ENCODE measurements at places on chromosomes 3 and 15.

DNA sequence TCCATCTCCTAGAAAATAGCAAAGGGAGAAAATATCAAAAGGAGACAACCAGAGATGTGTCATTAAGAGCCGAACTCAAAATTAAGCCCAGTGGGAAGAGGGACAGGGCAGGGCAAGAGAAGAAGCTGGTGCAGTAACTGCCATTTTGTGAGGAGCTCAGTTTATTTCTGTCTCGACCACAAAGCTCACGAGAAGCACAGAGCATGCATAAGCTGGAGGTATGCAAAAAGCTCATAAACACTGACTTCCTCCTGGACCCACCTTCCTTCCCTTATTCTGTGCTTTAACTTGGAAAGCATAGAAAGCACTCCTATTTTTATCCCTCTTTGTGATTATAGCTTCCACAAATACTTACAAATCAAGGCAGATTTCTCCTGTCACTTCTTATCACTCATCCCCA, 81.3 kb downstream of the DGKG start:
- no peak overlapping the region for H3K27ac ChIP-seq
- H3K27me3 ChIP-seq = peaks cover 50% of the 10 kb centered on the region
- no peak overlapping the region for H3K4me3 ChIP-seq
- H3K4me1 ChIP-seq = no peaks in the 10 kb centered on the region

DNA sequence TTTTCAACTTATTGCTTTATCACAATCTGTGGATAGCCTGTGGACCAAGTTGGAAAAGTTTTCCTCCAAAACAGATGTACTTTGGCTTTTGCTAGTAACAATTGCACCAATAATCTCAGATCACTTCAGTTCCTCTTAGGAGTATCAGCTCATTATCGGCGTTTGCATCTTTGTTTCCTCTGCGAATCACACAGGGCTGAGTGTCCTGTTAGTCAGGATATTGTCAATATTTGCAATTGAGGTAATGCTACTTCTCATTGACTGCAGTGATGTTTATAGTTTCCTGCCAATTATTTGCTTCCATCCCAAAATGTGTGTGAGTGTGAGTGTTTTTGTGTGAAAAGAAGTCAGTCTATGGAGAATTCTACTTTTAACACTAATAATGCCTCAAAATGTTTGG, 545.0 kb downstream of the SI start:
- no peaks in the 10 kb centered on the region for H3K27me3 ChIP-seq
- no peaks in the 10 kb centered on the region for H3K4me1 ChIP-seq
- peaks cover 2% of the 10 kb centered on the region for H3K36me3 ChIP-seq
- H3K4me3 ChIP-seq = no peak overlapping the region

DNA sequence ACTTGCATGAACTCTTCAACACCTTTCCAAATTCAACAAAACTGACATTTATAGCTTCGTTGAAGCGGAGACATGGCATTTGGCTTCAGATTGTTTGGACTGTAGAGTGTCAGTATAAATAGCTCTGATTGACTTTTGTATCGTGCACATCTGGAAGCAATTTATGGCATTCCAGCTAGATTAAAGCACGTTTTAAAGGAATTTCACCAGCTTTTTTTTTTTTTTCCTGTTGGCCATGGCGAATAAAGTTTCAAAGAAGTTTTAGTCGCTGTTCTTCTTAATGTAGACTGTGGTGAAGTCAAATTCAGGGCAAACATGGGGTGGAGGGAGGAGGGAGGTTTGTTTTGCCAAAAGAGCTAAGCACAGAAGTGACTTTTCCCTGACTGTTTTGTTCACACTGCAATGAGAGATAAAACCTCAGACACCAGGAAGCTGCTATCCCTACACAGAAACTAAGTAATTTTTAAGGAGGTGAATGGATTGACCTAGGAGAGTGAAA, 391.0 kb upstream of the RARB start:
- no peak overlapping the region for H3K4me3 ChIP-seq
- H3K36me3 ChIP-seq = no peaks in the 10 kb centered on the region
- DNase-seq = no peak
- no peak overlapping the region for H3K27ac ChIP-seq
- no peaks in the 10 kb centered on the region for H3K27me3 ChIP-seq
- no peaks in the 10 kb centered on the region for H3K4me1 ChIP-seq

DNA sequence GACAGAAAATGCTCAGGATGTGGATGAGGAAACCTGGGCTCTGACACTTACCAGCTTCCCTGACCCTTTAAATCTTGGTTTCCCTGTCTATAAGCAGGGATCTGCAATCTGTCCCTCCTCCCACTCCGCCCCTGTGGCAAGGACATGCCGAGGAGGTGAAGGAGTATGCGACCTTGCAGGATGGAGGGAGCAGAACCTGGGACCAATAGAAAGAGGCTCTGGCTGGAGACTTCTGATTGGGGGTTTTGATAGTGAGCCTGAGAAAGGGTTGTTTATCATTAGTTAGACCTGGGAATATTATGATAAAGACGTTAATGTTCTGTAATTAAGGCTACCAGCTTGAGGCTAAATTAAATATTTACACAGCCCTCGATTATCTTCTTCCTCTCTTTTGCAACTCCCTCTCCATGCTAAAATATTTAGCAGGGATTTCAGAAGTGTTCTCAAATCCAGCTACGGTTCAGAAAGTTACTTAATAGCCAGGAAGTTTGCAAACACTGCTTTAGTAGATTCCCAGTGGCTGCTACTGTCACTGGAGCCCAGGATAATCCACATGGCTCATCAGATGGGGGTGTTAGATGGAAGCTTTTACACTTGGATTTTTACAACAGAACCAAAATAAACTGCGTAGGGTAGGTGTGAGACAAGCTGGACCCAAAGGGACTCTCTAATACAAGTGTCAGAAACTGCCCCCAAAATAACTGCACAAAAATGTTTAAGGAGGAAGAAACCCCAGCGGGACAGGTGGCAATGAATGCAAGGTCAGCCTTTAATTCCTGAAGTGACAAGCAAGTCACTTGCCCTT, 9.2 kb upstream of the PAQR5 start:
- no peak overlapping the region for H3K27ac ChIP-seq
- no peaks in the 10 kb centered on the region for H3K27me3 ChIP-seq
- H3K4me3 ChIP-seq = no peak overlapping the region
- DNase-seq = no peak
- no peaks in the 10 kb centered on the region for H3K36me3 ChIP-seq

- DNase-seq = no peak
- no peaks in the 10 kb centered on the region for H3K4me1 ChIP-seq
- no peaks in the 10 kb centered on the region for H3K36me3 ChIP-seq
- no peaks in the 10 kb centered on the region for H3K27me3 ChIP-seq
Measured at GRCh38 chr3:34582055-34582454, 783.6 kb downstream of the PDCD6IP start.

DNA sequence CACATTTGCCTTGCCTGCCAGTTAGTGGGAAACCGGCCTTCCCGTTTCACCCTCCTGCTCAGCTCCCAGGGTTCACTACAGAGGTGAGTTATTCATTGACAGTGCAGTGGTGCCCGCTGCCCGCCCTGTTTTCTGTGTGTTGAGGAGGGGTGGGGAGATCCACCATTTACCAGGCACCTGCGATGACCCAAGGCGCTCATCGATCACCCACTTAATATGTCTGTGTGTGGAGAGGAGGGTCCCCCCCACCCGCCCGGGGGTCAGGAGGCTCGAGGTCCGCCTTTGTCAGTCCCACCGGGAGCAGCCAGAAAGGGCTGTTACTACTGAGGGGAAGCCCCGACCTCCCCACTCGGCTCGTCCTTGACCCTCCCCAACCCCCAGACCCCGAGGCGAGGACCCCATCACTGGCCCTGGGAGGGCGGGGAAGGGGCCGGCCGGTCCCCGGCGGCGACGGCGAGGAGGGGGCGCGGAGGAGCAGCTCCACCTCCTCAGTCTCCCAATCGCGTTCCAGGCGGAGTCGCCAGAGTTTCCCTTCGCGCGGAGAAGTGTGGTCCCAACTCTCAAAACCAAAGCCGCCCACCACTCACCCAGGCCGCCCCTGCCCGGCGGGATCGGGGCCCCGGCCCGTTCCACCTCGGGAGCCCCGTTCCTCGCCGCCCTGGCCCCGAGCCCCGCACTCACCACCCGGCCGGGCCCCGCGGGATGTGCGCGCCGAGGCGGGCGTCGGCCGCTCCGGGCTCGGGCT, 1.1 kb downstream of the PLXNB1 start:
- DNase-seq = no peak
- no peak overlapping the region for H3K27ac ChIP-seq
- peaks cover 12% of the 10 kb centered on the region for H3K4me1 ChIP-seq
- peaks cover 4% of the 10 kb centered on the region for H3K36me3 ChIP-seq
- no peaks in the 10 kb centered on the region for H3K27me3 ChIP-seq

DNA sequence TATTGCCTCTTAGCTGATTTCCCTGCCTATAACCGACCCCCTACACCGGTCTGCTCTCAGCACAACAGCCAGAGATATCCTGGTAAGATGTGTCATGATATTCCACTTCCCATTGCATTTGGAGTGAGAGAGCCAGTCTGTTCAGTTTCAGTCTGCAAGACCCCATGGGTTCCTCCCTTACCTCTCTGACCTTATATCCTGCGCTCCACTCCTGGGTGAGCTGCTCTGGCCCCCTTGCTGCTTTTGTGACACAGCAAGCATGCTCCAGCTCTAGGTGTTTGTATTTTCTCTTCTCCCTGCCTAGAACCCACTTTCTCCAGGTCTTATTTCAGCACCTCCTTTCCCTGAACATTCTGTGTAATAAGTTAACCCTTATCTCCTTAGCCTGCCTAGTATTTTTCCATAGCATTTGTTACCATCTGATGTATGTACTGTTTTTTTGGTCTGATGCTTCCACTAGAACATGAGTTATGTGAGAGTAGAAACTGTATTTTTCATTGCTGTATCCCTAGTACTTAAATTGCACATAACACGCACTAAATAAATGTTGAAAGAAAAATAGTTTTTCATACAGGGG, 44.2 kb downstream of the CMTM8 start:
- no peaks in the 10 kb centered on the region for H3K4me1 ChIP-seq
- DNase-seq = no peak
- no peak overlapping the region for H3K4me3 ChIP-seq
- no peak overlapping the region for H3K27ac ChIP-seq

DNA sequence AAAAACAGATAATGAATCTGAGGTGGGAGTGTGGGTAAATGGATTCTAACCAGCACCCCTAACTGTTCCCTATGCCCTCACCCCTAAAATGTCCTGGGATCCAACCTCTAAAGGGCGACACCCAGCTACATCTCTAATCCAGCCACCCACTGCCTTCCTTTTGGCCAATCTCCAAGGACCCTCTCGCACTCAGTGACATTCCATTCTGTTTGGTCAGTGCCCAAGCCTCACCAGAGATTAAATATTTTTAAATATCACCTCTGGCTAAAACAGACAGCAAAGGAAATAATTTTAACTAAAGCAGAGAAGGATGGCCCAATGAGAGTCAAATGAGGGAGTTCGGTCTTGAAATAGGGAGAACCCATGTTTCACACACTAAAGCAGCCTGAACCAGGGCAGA, 19.9 kb upstream of the SCN10A start:
- peaks cover 3% of the 10 kb centered on the region for H3K27me3 ChIP-seq
- no peak overlapping the region for H3K4me3 ChIP-seq
- H3K4me1 ChIP-seq = peaks cover 8% of the 10 kb centered on the region
- H3K36me3 ChIP-seq = no peaks in the 10 kb centered on the region
- no peak overlapping the region for H3K27ac ChIP-seq
- DNase-seq = no peak

GRCh38 chr15:41429003-41429890, 12.4 kb downstream of the RTF1 start:
- H3K4me1 ChIP-seq = peaks cover 24% of the 10 kb centered on the region
- H3K27me3 ChIP-seq = no peaks in the 10 kb centered on the region
- H3K4me3 ChIP-seq = peak overlapping the region; percentile 32
- H3K27ac ChIP-seq = peak overlapping the region; percentile 39
- no peak for DNase-seq

GRCh38 chr3:186107215-186108105, 1.4 kb downstream of the ETV5 start:
- DNase-seq = no peak
- H3K4me3 ChIP-seq = peak overlapping the region; percentile 90
- H3K36me3 ChIP-seq = peaks cover 13% of the 10 kb centered on the region
- no peak overlapping the region for H3K27ac ChIP-seq
- peaks cover 82% of the 10 kb centered on the region for H3K27me3 ChIP-seq
- H3K4me1 ChIP-seq = peaks cover 39% of the 10 kb centered on the region

DNA sequence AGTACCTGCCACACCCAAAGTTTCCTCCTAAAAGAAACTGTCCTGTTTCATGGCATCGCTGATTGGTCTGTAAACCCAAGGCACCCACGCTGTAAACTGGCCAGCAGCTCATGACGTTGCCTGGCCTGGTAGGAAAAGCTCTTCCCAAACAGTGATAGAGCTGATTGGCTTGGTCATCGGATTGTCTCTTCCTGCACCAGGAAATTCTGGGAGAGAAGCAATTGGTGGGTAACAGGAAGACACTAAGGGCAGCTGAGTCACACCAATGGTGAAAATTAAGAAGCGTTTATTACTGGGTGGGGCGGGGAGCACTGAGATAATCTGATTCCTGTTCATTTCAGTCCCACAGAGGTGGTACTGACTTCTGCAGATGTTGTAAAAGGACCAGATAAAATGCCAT, 31.0 kb downstream of the KLHL6 start:
- DNase-seq = no peak
- H3K36me3 ChIP-seq = peaks cover 12% of the 10 kb centered on the region
- H3K27me3 ChIP-seq = no peaks in the 10 kb centered on the region
- no peak overlapping the region for H3K27ac ChIP-seq
- peaks cover 23% of the 10 kb centered on the region for H3K4me1 ChIP-seq

DNA sequence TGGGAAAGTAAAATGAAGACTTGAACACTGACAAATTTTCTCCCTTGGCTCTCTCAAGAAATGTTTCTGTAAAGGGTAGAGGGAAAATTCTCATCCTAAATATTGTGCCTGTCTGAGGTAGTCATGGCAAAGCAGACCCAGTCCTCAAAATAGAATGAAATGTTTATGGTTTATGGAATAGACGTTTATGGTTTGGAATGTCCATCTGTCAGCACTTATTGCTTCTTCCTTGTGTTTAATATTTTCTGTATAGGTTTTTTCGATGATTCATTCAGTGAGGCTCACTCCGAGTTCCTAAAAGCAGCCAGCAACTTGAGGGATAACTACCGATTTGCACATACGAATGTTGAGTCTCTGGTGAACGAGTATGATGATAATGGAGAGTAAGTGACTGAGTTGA, 13.9 kb downstream of the ELL3 start:
- H3K4me1 ChIP-seq = peaks cover 9% of the 10 kb centered on the region
- DNase-seq = no peak
- H3K27ac ChIP-seq = no peak overlapping the region
- H3K27me3 ChIP-seq = no peaks in the 10 kb centered on the region
- H3K4me3 ChIP-seq = no peak overlapping the region

DNA sequence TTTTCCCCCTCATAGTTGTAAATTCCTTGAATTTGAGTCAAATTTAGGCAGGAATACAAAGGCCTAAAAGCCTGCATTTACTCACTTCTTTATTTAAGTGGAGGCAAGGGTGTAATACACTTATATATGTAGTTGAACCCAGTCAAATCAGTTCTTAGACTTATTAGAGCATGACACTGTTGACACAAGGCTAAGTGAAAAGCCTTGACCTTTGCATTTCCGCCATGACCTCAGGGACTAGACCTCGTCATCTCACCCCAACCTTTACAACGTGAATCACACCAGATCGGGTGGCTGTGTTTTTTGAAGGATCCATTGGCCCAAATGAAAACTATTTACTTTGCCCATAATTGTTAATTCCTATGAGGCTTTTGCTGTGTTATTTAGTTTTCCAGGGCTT, 774.4 kb downstream of the ROBO1 start:
- H3K4me3 ChIP-seq = no peak overlapping the region
- no peak overlapping the region for H3K27ac ChIP-seq
- DNase-seq = no peak
- no peaks in the 10 kb centered on the region for H3K36me3 ChIP-seq

- H3K36me3 ChIP-seq = no peaks in the 10 kb centered on the region
- no peak overlapping the region for H3K27ac ChIP-seq
- no peaks in the 10 kb centered on the region for H3K4me1 ChIP-seq
- H3K4me3 ChIP-seq = no peak overlapping the region
- no peak for DNase-seq
Measured at GRCh38 chr15:66080717-66081398, 172.7 kb downstream of the MEGF11 start.

Measured in central memory CD8-positive, alpha-beta T cell (primary cell).